ENCODE measurements at places on chromosomes 1 and 21.

- DNase-seq = no peak
Observed at GRCh38 chr1:7576946-7577657, 194.0 kb upstream of the VAMP3 start.

DNA sequence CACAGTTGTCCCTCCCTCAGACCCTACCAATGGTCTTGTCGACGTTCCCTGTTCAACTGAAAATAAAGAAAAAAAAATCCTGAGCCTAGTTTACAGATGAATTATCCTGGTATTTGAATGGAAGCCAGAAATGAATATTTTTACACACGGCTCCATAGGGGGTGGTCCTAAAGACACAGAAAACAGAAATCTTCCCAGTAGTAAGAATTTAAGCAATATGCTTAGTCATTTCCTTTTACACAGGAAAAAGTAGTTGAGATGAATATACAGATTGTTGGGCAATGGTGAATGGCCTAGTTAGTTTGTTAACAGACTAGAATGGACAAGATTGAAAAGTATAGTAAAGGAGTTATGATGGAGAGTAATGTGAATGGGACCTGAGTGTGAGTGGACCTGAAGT is 67.4 kb downstream of the RGS18 start:
- no peak for DNase-seq

DNA sequence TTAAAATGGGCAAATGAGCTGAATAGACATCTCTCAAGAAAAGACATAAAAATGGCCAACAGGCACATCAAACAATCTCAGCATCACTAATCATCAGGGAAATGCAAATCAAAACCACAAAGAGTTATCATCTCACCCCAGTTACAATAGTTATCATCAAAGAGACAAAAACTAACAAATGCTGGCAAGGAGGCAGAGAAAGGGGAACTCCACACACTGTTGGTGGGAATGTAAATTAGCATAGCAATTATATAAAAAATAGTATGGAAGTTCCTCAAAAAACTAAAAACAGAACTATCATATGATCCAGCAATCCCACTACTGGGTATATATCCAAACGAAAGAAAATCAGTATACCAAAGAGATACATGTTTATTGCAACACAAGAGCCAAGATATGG is 68.7 kb downstream of the DENND1B start:
- no peak for DNase-seq

DNA sequence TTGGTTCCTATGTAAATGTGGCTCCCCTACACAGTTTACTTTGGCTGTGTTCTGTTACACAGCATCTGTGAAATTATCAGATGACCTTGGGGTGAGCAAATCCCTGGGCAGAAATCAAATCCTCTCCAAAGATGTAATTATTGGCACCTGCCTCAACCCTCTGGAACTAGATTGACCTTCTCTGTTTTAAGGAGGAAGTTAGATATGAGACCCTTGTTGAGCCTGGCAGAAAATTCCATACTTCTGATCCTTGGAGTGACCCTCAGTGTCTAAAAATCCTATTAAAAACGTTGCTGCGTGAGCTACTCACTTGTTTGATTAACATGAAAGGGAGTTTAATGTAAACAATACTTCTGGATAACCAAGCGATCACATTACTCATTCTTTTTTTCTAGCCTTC is 122.0 kb downstream of the CLIC6 start:
- DNase-seq = no peak

DNA sequence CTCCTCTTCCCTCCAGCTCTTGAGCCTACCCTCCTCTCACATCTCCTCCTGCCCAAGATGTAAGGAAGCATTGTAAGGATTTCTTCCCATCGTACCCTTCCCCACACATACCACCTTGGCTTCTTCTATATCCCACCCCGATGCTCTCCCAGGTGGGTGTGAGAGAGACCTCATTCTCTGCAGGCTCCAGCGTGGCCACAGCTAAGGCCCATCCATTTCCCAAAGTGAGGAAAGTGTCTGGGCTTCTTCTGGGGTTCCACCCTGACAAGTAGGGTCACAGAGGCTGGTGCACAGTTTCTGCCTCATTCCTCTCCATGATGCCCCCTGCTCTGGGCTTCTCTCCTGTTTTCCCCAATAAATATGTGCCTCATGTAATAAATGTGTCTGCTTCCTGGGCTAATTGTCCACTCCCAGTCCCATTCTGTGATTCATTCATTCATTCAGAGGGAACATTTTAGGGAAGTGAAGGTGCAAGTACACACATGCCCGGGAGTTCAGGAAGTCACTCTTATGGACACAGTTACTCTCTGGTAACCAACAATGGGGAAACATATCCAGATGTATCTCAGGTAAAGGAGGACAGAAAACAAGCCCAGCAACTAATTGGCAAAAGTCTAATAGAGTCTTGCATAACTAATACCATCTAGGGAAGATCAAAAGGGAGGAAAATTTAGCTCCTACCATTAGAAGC is 1.9 kb downstream of the SPRR4 start:
- no peak for DNase-seq

DNA sequence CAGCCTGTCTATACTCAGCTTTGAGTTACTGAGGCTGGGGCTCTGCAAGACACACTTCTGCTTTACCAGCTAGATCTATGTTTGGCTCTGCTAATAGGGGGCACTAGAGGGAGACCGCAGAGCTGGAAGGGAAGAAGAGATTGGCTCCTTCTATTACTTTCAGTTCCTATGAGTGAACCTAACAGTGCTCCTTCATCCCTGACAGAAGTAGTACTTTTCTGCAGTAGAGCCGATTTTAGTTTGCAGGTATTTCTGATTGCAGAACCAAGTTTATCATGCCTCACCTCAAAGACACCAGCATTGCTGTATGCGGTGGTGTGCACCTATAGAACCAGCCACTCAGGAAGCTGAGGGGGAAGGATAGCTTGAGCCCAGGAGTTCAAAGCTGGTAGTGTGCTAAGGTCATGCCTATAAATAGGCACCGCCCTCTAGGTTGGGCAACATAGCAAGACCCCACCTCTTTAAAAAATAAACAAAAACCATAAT is 5.7 kb upstream of the ZDHHC18 start:
- DNase-seq = no peak

DNA sequence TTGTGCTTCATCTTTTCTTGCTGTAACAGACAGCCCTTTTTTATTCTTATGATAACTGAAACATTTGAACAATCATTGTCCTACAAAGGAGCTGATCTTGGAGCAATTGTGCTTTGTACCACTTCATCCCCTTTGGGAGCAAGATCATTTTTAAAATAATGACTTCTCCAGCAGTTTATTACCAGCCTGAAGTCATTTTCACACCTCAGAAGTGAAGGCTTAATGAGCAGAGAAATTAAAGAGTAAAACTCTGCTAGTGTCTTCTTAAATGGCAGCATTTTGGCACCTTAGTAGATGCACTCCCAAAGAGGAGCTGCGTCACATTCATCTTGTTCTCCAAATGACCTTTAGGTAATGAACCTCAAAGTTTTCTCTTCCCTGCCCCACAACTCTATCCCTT is 439.6 kb upstream of the CAMK1G start:
- no peak for DNase-seq

GRCh38 chr1:181660621-181661020 is 177.3 kb downstream of the CACNA1E start:
- DNase-seq = no peak

DNA sequence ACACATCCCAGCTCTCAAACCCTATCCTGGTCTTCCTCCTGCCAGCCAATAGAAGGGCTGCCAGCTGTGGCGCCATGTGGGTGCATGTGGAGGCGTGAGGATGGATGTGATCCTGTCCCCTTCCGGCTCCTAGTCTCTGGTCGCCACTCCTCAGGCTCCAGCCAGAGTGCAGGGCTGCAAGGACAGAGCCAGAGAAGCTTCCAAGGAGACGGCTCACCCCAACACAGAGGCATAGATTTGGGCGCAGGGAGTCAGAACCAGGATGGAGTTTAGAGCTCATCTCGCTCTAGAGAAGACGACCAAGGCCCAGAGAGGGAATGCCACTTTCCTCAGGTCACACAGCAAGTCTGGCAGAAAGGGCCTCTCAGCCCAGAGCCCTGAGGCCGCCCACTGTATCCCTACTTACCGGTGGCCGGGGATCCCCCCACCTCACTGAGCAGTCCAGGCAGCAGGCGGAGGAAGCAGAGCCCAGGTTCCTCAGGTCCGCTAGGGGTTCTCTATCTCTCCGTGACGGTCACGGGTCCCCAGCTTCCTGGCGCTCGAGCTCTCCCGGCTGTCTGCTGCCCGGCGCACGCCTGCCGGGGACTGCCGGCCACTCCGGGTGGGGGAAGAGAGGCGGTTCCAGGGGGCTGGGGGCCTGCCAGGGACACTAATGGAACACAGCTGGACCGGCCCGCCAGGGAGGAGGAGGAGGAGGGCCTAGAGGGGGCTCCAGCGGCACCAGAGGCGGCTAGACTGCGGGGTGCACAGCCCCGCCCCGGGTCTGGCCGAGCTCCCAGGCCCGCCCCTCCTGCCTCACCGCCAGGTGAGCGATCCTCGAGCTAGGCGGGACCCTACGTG is at the start of gene COL16A1:
Gene COL16A1 (minus strand): TSS at position 587 of the 840 bp plus-strand sequence. CDS start 1,824 bp downstream, outside the sequence.
- DNase-seq = no peak

- no peak for DNase-seq
Observed at GRCh38 chr1:162067466-162067865, 2.0 kb upstream of the NOS1AP start.

DNA sequence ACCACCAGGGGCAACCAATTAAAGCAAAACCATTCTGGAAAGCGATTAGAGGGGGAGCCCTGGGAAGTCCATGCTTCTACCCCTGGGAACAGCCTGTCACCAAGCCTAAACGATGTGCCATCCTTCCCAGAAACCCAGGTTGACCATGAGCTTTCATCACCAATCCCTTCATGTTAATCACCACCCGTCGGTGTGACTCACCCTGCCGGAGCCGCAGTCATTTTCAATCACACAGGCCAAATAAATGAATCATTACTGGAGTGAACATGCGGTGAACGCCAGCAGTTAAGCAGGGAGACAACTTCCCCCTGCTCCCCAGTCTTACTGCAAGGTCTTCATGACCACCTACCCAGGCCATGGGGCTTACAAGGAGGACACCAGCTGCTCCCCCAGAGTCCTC is 308.8 kb downstream of the AJAP1 start:
- no peak for DNase-seq

GRCh38 chr1:180571060-180571831 is 12.5 kb downstream of the OVAAL start:
- no peak for DNase-seq

GRCh38 chr1:53490351-53490750 is 31.2 kb downstream of the DMRTB1 start:
- no peak for DNase-seq

DNA sequence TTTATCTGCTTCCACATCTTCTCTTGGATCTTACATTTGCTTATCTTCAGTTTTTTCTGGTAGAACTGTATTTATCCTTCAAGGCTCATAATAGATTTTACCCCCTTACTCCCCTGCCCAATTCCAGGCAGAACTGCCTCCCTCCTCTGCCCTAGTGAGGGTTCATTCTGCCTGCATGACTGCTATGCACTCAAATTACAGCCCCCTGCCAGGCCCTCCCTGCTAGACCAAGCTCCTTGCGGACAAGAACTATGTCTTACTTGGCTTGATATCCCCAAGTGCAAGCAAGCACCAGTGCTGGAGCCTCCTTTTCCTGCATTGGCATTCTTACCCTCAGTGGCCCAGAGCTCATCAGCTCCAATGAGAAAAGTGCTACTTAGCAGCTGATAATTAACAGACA is 18.1 kb downstream of the MAPKAPK2 start:
- DNase-seq = no peak

DNA sequence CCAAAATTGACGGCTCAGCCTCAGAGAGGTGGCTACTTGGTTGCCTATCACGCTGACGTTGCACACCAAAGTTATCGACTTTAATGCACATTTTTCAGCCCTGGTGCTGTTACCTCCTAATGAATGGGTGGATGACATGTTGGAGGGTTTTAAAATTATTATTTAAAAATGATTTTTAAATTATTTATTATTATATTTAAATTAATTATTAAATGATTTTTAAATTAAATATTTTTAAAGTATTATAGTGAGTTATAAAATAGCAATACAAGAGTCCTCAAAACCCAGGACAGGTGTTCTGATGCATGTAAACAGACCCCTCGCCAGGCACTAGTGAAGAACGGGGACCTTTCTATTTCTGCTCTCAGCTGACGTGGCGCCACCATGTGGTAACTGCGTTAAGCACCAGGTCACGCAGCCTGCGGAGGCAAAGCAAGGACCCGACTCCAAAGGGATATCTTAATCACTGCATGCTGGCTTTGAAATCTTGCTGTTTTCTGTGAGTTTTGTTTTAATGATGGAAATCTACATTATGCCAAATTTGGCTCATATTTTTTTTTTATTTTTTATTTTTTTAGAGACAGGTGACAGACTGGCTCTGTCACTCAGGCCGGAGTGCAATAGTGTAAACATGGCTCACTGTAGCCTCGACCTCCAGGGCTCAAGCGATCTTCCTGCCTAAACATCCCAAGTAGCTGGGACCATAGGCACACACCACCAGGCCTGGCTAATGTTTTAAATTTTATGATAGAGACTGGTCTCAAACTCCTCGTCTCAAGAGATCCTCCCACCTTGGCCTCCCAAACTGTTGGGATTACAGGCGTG is 22.6 kb downstream of the CASP9 start:
- no peak for DNase-seq

DNA sequence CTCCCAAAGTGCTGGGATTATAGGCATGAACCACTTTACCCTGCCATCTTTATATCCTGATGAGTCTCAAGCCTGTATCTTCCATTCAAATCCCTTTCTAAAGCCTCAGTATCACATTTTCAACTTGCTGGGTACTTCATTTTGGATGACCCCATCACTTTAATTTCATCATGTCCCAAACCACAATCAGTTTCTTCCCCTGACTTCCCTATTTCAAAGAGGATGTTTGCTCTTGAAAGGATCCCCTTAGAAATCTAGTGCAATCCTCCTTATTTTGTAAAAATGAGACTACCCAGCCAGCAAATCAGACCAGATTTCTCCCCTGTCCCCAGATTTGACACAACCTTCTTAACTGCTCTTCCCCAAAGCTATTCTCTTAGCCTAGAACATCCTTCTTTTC is 7.0 kb upstream of the TRIT1 start:
- no peak for DNase-seq

DNA sequence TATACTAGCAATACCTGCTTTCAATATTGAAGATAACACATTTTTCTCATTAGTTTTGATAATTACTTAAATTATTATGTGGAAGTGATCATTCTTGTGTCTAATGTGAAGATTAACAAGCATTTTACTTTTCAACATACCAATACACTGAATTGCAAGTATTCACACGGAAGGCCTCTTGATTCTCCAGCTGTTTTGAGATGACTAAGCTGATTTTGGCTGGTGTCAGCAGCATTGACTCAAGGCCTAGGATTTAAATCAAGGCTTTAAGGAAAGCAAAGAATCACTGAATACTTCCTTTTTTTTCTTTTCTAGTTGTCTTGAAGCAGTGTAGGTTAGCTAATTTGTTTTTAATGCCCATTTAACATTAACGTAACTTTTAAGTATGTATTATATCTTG is 373.7 kb downstream of the SRGAP2C start:
- DNase-seq = no peak
